ENCODE measurements at places on chromosomes 2 and 18. TPM values are rescaled to one million over a fixed set of nuclear protein-coding genes. Genes with fewer than 3 reads are reported as not detected.

GRCh38 chr2:105081006-105081601 lies 43.2 kb downstream of the MRPS9 start:
- DNase-seq: no peak

- DNase-seq: no peak
Observed at GRCh38 chr2:108918156-108918874, 70.7 kb downstream of the EDAR start.

GRCh38 chr18:73741946-73742345 lies 405.7 kb downstream of the FBXO15 start:
- no peak for DNase-seq

- DNase-seq: no peak
Observed at GRCh38 chr18:21700528-21701075, 4.0 kb downstream of the ABHD3 start.

GRCh38 chr2:134245340-134245984 lies 8.4 kb upstream of the MGAT5 start:
- DNase-seq: peak; percentile 73

- DNase-seq: no peak
Observed at GRCh38 chr18:79598633-79599175, 80.9 kb upstream of the CTDP1 start.

- no peak for DNase-seq
Observed at GRCh38 chr2:232273903-232274643, 104.5 kb upstream of the ALPP start.

DNA sequence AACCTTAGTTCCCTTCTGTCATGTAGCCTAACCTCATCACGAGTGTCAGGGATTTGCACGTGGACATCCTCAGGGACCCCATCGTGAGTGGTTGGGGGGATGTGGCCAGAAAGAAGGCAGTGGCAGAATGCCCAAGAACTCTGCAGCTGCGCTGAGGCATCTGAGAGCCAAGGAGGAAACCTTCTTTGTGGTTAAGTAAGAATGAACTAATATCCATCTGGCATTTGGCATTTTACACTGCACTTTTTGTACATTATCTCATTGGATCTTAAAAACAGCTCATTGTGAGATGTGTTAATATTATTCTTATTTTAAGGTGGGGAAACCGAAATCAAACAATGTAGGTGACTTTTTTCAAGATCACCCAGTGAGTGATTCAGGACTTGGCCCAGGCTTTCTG lies 32.6 kb upstream of the APCDD1 start:
- DNase-seq: no peak

DNA sequence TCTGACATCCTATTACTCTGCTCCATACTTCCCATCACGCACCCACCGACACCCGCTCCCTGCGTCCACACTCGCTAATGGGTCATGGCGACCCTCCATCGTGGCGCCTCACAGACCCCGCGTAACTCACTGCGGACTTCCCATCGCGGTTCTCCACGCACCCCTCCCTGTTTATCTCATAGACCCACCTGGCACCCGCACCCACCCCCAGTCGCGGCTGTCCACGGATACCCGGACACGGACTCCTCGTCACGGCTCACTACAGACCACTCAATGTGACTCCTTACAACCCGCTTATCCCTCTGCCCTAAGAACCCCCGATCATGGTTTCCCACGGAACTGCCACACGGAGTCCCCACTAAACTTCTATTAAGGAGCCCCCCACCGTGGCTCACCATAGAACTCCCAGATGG lies 458 bp downstream of the CXXC1 start:
- DNase-seq: peak; percentile 57

GRCh38 chr2:98379311-98380202 lies 33.3 kb downstream of the CNGA3 start:
- no peak for DNase-seq

DNA sequence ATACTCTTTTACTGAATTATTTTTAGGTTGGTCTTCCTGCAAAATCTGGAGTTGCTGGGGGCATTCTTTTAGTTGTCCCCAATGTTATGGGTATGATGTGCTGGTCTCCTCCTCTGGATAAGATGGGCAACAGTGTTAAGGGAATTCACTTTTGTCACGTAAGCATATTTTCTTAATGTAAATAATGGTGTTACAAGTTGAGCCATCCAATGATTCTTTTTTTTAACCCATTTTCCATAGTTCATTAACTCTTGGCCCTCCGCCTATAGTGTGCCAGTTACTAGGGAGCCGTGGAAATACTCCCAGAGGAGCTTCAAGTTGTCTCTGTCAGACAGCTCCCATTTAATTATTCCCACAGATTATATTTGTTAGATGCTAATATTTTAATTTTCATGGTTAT lies 49.8 kb downstream of the GLS start:
- DNase-seq: no peak

ERICH2 gene
- 0.39 TPM for polyA plus RNA-seq

RAB6D gene
- polyA plus RNA-seq: 0.02 TPM

GATA6 gene
- 6.2 TPM for polyA plus RNA-seq

HS6ST1 gene
- polyA plus RNA-seq: 31.7 TPM
